Naive thymus-derived CD8-positive, alpha-beta T cell (primary cell): ENCODE measurements at places on chromosomes 13 and 19. TPM values are rescaled to one million over a fixed set of nuclear protein-coding genes. Genes with fewer than 3 reads are reported as not detected.

DNA sequence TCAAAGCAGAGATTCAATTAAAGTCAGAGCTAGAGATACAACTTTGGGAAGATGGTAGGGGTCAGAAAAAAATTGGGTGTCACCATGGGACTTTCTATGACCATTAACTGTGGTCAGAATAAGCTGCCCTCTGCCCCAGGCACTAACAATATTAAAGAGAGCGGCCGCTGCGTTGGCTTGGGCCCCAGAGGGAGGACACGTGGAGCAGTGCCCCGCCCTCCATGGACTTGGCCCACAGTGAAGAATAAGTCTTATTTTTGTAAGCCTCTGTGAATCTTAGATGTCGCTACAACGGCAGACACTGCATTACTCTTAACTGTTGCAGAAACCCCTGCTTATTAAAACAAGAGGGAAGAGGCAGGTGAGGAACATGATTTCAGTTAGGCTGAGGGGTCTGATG lies 172.7 kb downstream of the UQCRFS1 start:
- DNase-seq: no peak

DNA sequence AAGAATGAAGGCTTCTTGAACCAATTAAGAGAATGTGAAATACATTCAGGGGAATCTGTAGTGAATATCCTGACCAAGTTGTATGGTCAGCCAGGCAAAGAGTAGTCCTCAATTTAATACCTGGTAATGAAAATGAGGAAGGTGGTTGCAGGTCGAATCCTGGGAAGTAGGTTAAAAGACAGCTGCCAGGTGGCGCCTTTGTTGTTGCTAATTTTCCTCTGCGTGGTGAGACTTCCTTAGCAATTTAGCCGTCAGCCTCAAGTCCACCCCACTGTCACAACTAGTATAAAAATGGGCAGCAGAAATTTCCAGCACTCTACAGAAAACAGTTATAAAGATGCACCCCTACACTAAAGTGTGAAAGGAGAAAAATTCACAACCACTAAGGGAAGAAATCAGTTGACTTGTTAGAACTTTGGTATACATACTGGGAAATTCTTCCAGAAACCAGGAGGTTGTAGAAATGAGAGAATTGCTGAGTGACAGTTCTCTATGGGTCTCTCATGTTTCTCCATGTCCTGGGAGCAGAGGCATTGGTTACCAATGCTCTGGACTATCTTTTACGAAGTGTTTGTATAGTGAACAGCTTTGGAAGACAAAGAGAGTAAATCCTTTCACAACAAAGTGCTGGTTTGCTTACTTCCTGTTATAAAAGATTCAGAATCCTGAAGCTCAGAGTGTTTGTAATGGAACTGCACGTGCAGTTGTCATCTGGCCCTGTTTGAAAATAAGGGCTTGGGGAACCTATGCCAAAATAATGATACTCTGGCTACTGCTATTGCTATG lies 235.9 kb downstream of the NHLRC3 start:
- no peak for DNase-seq

GRCh38 chr19:3359015-3359918 lies 7.1 kb upstream of the NFIC start:
- peak; percentile 65 for DNase-seq

DNA sequence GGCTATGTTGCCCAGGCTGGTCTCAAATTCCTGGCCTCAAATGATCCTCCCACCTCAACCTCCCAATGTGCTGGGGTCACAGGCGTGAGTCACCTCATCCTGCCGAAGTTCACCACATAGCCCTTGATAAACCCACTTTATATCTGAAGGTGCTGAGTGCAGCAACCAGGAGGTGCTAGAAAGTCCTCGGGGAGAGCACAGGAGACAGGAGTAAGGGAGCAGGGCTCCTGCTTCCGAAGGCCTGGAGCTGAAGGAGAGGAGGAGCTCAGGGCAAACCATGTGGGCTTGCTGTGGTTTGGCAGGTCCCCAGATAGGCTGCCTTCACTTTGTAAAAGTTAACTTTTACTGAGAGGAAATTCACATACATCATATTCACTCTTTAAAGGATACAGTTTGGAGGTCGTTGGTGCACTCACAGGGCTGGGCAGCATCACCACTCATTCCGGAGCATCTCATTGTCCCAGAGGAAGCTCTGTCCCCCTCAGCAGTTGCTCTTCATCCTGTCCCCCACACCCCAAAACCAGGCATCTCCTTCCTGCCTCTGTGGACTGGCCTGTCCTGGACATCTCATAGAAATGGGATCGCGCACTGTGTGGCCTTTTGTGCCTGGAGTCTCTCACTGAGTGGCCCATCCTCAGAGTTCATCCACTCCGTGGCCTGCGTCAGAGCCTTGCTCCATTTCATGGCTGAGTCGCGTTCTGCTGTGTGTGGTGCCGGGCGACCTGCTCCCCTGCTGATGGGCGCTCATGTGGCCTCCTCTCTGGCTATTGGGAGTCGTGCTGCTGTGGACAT lies 49.5 kb downstream of the KDM4B start:
- DNase-seq: no peak

- DNase-seq: no peak
Observed at GRCh38 chr13:52903320-52903719, 54.9 kb upstream of the PCDH8 start.

- no peak for DNase-seq
Observed at GRCh38 chr19:41861116-41861768, 1.2 kb downstream of the RPS19 start.

GRCh38 chr13:112042496-112042895 lies 24.5 kb upstream of the SOX1 start:
- no peak for DNase-seq

DNA sequence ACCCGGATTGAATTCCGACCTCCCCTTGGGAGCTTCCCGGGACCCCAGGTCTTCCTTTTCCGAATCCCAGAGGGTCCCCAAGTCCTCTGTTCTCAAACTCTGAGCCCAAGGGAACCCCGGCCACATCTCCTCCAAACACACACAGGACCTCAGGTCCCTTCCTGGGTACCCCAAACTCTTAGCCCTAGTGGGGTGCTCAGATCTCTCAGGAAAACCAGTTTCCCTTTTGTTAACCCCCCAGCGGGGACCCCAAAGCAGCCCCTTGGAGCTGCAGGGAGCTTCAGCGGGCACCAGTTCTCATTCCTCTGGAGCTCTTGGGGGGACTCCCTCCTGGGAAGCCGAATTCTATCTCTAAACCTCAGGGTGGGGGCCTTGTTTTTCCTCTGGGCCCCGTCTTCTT lies 774 bp downstream of the CACNG6 start:
- no peak for DNase-seq

- no peak for DNase-seq
Observed at GRCh38 chr13:103324641-103325040, 258.4 kb upstream of the SLC10A2 start.

GRCh38 chr19:995051-995827 lies 5.0 kb upstream of the GRIN3B start:
- DNase-seq: no peak

- DNase-seq: no peak
Observed at GRCh38 chr13:51643105-51643881, 59.0 kb downstream of the WDFY2 start.

GRCh38 chr13:80716610-80717081 lies 375.7 kb upstream of the SPRY2 start:
- DNase-seq: no peak

DNA sequence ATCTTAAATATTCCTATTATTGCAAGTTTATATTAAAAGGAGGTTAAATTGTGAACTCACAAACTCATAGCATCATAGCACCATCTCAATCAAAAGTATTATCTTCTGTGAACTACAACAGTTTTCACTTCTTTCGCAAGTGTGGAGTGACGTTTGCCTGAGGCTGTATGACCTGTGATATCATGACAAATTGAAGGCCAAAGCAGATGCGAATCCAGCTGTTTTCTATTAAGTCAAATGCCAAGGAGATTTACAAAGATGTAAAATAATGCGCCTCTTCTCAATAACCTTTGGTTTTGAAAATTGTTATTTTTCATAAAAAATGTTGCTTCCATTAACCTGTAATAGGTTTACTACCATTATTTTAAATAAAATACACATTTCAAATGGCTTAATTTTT lies 7.6 kb upstream of the PEG3 start:
- DNase-seq: no peak

- DNase-seq: no peak
Observed at GRCh38 chr19:11209839-11210655, 12.7 kb upstream of the KANK2 start.

GRCh38 chr19:16325641-16326400 lies 1.2 kb downstream of the KLF2 start:
- DNase-seq: peak; percentile 63

DNA sequence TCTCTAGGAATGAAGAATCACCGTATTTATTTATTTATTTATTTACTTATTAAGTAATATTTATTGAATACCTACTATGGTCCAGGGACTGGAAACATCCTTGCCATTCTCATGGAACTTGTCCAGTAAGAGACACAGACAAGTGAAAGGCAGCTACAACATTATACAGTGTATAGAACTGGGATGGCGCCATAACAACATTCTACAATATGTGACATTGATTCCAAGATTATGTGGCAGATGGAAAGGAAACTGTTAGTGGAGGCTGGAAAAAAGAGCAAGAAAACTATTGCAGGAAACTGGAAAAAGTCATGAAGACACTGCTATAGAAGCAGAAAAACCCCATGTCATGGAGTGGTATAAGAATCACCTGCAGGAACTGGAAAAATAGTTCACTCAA lies 9.4 kb upstream of the TBC1D4 start:
- DNase-seq: no peak

DNA sequence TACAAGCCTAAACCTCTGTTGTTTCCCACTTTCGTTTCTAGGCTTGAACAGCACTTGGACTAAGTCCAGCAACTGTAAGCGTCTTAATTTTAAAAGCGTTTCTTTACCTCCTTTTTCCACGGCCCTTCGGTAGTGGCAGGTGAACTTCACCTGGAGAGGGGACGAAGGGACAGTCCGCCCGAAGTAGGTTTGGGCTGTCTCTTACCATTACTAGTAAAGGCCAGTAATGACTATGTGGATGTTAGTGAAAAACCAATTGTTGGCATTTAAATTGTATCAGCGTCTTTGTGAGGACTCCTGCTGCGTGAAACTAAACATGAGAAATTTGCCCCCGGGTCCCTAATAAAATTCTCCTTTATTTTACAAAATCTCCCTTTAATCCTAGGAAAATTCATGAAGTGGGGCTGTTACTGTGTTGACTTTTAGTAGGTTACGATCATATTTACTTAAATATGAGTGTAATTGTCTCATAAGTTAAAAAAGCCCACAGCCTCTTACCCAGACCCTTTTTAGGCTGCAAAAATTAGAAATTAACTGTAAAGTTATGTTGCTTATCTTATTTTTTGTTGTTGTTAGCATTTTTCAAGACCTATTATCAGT lies 983 bp downstream of the ITM2B start:
- DNase-seq: no peak

DNA sequence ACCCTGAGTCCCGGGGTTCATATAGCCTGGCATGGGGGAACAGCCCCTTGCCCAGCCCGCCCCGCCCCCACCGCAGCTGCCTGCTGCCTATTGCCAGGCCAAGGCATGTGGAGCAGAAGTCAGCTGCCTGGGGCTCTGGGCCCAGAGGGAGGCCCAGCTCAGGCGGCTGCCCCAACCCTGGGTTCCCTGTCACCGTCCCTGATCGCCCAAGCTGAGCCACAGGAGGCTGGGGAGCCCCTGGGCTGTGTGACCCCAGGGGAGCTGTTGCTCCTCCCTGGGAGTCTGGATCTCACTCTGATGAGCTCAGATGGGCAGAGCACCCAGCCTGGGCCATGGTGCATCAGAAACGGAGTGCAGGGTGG lies 1.4 kb downstream of the PLIN4 start:
- DNase-seq: no peak

DNA sequence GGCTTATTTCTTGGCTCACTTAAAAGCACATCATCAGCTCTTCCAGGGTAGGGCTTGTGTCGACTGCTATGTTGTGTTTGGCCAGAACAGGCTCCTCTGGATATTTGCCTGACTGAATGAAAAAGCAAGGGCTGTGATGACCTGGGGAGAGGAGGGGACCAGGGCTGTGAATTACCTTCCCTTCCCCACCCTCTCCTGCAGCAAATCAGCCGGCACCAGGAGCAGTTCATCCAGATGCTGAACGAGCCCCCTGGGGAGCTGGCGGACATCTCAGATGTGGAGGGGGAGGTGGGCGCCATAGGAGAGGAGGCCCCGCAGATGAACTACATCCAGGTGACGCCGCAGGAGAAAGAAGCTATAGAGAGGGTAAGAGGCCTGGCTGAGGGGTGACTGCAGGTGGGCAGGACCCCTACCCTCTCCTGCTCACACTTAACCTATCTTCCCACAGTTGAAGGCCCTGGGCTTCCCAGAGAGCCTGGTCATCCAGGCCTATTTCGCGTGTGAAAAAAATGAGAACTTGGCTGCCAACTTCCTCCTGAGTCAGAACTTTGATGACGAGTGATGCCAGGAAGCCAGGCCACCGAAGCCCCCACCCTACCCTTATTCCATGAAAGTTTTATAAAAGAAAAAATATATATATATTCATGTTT lies 4.4 kb downstream of the GADD45GIP1 start:
- no peak for DNase-seq

DNA sequence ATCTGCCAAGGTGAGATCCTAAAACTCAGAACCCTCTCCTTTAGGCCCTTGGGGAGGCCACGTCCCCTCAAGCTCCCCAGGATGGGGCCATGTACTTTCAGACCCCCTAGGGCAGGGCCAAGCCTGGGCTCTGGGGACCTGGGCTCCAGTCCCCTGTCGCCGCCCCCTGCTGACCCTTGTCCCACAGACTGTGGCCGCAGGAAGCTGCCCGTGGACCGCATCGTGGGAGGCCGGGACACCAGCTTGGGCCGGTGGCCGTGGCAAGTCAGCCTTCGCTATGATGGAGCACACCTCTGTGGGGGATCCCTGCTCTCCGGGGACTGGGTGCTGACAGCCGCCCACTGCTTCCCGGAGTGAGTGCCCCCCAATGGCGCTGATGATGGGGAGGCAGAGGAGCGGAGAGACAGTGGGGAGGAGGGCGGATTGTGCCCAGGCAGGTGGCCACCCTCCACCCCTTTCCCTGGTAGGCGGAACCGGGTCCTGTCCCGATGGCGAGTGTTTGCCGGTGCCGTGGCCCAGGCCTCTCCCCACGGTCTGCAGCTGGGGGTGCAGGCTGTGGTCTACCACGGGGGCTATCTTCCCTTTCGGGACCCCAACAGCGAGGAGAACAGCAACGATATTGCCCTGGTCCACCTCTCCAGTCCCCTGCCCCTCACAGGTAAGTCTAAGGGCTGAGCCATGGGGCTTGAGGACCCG lies 18.8 kb downstream of the HPN start:
- no peak for DNase-seq

Gene MADCAM1
- total RNA-seq: 1.1 TPM

Gene ZGLP1
- 10.0 TPM for total RNA-seq

Gene NAT14
- total RNA-seq: 8.0 TPM

Gene PLVAP
- not detected for total RNA-seq

Gene RASIP1
- total RNA-seq: not detected

Gene TMIGD2
- 43.9 TPM for total RNA-seq

Gene UTP14C
- total RNA-seq: 14.4 TPM

Gene KLK11
- total RNA-seq: not detected

Gene TSSK6
- total RNA-seq: 9.3 TPM

Gene DAND5
- not detected for total RNA-seq

Gene TGFB1
- total RNA-seq: 83.6 TPM

Gene SPACA4
- total RNA-seq: not detected

Gene CACNG6
- total RNA-seq: not detected

Gene CDX2
- not detected for total RNA-seq

Gene UPF3A
- total RNA-seq: 106 TPM

Gene SPATA13
- total RNA-seq: 121 TPM
